CD8-positive, alpha-beta memory T cell (primary cell): ENCODE measurements at places on chromosomes 4 and X. TPM values are rescaled to one million over a fixed set of nuclear protein-coding genes. Genes with fewer than 3 reads are reported as not detected.

UCP1 gene
- not detected for polyA plus RNA-seq

CT47B1 gene
- not detected for polyA plus RNA-seq

GRCh38 chrX:136268051-136269048 is 17.1 kb upstream of the MAP7D3 start:
- peak; percentile 18 for DNase-seq

PRKG2 gene
- polyA plus RNA-seq: 0.53 TPM

MAGEB5 gene
- polyA plus RNA-seq: not detected

DNA sequence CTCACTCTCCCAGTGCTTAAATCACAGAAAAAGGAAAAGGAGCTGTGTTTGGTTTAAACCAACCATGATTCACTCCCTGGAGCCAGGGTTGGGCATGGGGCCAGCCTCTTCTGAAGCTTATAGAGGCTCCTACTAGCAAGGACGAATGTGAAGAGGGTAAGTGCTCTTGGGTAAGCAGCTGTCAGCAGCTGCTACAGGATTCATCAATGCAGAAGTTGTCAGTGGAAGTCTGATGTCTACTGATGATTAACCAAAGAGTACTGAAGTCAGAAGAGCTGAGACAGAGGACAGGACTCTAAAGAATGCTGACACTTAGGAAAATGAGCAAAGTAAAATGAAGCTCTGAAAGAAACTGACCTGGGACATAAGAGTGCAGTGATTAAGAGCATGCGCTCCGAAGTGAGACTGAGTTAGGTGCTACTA is 32.7 kb upstream of the JADE1 start:
- no peak for DNase-seq

DNA sequence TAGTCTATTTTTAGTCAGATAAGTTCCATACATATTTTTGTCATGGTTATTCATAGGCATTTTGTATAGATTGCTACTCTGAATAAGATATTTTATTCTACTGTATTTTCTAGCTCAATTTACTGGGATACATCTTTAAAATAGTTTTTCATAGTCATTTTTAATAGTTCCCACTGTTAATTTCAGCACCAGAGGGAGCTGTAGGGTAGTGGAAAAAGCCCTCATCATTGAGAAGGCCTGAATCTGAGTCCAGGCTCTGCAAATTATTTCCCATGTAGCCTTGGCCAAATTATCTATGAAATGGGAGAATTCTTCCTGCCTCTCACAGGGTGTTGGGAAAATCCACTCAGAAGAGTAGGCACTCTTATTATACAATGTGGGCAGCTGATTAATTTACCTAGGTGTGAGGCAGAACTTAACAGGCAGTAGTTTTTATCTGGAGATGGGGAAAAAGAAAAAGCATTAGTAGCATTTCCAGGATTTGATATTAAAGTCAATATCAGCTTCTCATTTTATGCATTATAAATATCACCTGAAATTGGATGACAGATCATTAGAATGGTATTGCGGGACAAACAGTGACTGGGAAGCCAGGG is 102.9 kb upstream of the PAQR3 start:
- no peak for DNase-seq

DNA sequence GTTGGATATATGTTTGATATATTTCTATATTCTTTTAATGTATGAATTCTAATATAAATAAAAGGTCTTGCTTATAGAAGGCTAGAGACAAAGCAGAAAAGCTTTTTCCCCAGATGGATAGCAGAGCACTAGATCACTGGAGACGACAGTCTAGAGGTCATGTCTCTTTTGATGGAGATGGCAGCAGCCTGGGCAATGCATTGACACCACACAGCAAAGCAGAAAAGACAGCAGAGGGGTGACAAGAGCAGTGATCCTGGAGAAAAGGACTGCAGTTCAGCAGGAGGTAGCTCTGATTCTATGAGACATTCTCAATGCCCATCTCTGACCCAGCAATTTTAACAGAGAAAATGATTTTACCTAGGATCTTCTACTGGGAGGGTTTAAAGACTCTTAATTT is 210.6 kb downstream of the DTHD1 start:
- DNase-seq: no peak

- no peak for DNase-seq
Observed at GRCh38 chr4:69984030-69984443, 11.7 kb upstream of the STATH start.

DNA sequence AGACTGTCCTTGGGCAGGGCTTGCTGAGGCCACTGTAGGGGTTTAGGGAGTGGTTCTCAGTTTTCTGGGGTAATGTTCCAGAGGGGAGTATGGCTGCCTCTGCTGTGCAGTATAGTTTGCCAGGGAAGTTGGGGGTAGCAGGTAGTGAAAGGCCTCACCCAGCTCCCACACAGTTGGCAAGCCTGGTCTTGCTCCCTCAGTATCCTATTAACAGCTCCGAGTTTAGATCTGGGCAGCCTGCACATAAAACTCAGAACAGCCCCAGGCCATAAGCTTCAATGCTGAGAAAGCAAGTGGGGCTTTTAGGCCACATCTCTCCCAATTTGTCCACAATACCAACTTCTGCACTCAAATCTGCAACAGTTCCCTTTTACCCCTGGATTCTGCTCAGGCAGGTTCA is 205.2 kb downstream of the GALNTL6 start:
- no peak for DNase-seq

RGN gene
- not detected for polyA plus RNA-seq

GRCh38 chr4:139735381-139736273 is 70.0 kb downstream of the MGST2 start:
- DNase-seq: no peak

PCYT1B gene
- not detected for polyA plus RNA-seq

DNA sequence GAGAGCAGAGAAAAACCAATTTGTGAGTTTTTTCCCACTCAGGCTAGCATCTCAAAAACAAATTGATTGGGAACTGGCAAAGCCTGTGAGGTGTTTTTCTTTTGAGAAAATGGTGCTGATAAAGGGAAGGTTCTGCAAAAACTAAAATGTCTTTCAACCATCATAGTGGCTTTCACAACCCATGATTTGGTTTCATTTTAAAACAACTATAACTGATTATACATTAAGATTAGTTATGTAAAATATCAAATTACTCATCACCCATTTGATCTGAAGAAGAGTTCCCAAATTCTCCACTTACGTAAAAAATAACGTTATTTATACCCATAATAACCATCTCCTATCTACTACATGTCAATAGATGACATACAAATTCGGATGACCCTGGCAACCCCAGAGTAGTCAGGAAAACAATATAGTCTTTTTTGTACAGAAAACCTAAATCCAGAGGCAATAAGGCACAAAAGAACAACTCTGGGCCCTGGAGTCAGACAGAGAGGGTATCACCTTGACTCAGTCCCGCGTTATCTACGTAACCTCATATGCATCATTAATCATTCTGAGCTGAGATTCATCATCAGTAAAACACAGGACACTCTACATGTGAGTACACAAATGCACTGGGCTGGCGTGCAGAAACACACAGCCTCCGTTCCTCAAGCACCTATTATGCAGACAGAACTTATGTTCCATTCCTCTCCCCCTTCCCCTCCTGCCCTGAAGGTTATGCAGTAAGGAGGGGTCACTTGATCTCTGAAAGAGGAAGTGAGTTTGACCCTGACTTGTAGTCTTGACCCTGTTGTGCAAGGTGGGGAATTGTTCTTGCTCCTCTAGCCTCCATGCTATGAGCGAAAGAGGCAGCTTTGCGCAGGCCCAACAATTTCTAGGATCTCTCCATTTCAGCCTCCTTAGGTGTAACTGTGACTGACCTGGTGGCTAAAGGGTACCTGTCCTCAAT is 82.2 kb downstream of the SLC9A7 start:
- DNase-seq: no peak

ENPEP gene
- polyA plus RNA-seq: not detected

- no peak for DNase-seq
Observed at GRCh38 chr4:146237092-146237491, 22.8 kb downstream of the REELD1 start.

DNA sequence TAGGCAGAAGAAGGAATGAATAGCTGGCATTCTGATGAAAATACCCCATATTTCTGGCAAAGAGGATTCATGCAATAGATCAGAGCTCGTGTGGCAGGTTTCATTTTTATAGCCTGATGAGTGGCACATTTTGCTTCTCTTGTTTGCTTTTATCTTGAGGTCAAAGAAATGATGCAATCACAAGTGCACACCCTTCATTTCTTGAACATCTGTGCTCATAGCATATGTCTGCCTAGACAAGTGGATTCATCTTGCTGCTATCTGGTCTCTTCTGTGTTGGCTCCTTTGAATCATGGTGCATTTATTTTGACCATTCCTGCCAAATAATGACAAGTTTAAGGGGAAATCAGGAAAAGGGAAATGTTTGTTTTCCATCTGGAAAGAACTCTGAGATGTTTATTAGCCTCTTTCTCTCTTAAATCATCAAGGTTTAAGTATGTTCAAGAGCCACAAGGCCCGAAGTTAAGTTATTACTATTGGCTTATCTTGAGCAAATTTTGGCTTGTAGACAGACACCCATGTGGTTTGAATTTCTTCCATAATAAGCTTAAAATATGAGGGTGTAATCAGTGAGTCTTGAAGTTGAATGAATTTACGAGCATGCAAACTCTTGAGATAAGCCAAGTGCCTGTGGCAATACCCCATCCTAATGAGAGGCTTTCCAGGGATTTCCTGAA is 59.3 kb upstream of the HS3ST1 start:
- DNase-seq: no peak

CTAG2 gene
- polyA plus RNA-seq: not detected

GRCh38 chr4:41294445-41295062 is 37.8 kb downstream of the UCHL1 start:
- DNase-seq: no peak

GRCh38 chr4:15703439-15703838 is 574 bp downstream of the BST1 start:
- DNase-seq: no peak

GRCh38 chr4:106365613-106366012 is 3.0 kb downstream of the GIMD1 start:
- DNase-seq: no peak

- no peak for DNase-seq
Observed at GRCh38 chr4:81839347-81840042, 367.8 kb upstream of the RASGEF1B start.

DNA sequence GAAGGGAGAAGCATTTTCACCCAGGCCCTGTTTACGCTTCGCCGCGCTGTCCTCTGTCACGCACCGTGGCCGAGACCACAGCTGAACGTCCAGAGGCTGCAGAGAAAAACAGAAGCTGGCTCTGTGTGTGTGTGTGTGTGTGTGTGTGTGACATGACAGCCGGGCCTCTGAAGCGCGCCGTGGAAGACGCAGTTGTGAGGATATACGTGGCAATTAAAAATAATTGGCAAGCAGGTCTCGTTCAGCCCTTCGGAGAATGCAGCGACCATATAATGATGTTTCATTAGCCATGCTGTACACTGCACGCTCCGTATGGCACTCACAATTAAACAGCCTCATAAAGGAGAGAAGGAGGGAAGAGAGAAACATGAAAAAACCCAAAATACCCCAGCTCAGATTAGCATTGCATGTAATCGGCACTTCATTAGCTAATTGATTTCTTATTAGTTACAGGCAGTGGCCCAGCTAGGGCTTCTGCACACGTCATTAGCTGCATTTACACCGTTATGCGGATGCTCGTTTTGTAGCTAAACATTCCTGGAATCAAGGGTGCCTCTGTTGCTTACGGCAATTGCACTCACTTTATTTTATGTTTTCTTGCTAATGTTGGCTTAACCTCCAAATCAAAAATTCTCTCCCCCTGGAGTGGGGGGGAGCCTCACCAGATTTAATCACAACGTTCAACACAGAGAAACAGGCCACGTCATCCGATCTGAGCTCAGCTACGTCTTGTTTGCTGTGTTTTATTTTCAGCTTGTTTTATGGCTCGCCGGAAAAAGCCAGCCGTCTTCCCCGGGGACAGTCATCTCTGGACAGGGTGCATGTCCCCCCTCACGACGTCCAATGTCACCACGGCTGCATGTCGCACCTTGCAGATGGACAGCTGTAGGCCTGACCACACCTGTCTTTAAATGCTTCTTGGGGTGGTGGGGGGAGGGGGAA is 74.6 kb upstream of the SHOX start:
- no peak for DNase-seq

XG gene
- not detected for polyA plus RNA-seq

DNA sequence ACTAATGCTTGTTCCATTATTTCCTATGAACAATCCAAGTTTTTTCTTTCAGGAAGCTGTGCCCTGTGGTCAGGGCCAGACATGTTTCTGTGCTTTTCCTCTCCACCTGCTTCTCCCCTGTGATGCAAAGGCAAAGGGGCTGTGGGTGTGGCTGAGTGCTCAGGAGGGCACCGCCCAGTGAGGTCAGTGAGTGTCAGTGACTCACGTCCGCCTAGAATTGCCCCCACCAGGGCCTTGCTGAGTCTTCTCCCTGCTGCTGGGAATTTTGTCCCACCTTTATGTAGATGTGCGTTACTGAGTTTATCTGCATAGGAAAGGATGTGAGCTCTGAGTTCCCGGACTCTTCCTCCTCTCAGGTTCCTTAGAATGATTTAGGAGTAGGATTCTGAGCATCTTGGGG is 283.2 kb downstream of the DCHS2 start:
- no peak for DNase-seq

DNA sequence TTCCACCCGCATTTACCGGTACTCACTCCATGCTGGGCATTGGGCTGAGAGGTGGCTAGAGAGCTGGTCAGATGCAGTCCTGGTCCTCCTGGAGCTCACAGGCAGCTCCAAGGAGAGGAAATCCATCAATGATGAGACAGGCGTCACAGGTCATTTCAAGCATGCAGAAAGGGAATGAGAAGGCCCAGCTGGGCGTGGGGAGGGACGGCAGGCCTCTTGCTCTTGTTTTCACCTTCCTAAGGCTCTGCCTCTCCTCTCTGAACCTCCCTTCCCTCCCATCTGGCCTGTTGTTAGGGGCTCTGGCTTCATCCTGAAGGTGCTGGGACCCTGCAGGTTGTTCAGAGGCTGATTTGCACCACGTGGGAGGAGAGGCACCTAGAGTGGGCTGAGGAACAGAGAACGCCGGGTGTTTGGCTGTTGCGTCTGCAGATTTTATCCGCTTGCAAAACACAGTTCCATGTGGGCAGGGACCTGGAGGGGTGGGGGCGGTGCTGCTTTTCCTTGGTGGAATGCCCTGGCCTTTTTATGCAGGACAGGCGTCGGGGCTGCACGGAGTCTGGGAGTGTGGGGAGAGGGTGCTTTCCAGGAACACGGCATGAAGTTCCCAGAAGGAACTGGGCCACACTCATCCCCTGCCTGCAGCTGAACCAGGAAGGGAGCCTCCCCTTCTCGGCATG is 81.5 kb upstream of the PSAPL1 start:
- DNase-seq: no peak

GRCh38 chr4:1541449-1542225 is 135.4 kb upstream of the NKX1-1 start:
- DNase-seq: no peak

GRCh38 chr4:147049946-147050345 is 104.3 kb upstream of the TTC29 start:
- no peak for DNase-seq

- no peak for DNase-seq
Observed at GRCh38 chrX:68947882-68948605, 119.2 kb downstream of the EFNB1 start.
